ENCODE measurements at places on chromosomes 7 and 10.

- DNase-seq: no peak
Observed at GRCh38 chr10:14707481-14707880, 67.2 kb downstream of the FAM107B start.

DNA sequence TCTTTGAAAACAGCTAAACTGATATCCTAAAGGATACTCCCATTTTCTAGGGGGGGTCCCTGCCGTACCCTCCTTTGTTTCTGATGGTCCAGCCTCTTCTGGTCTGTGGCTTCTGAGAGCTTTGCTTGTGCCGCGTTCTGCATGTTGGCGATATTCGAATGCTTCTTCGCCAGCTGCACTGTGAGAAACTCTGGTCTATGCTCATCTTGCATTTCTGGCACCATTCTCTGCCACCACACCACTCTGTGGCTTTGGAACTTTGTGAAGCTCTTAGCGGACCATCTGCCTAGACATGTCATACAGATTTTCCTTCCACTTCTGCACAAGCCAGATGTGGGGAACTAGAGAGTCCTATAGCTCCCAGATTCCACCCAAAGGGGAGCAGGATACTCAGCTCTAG, 197.2 kb downstream of the REEP3 start:
- DNase-seq: no peak

- DNase-seq: no peak
Observed at GRCh38 chr7:38525857-38526256, 105.3 kb downstream of the AMPH start.

DNA sequence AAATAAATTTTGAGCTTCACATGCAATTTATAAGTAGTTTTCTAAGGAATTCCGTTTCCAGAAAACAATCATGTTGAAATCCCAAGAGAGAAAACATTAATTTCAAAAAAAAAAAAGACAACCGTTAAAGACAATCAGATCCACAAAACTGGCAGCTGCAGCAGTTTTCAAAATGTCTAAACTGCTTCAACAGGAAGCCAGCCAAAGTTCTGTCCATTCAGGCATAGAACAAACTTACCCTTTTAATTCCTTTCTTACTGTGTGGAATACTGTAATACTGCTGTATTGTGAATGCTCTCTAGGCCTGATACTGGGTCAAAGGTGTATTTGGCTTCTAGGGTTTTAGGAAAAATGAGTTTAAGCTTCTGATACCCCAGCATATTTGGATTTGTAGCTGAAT, 31.6 kb downstream of the HOXA1 start:
- peak; percentile 9 for DNase-seq

DNA sequence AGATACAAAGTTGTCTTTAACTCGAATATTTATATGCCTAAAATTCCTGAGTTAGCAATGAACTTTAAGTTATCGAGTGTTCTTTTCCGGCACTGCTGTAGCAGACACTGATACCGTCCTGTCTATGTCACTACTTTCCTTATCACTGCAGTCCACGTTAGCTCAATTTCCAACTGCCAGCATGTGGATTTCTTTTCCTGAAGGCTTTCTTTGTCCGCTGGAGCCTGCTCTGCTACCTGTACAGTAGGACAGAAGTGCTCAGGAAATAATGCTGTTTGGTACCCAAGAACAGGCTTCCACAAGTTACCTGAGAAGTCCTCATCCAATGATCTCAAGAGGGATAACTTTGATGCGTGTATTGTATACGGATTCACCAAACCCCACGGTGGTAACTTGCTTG, 329.4 kb downstream of the NXPH1 start:
- no peak for DNase-seq

GRCh38 chr10:70549962-70550458, 52.5 kb downstream of the PRF1 start:
- DNase-seq: peak; percentile 42

DNA sequence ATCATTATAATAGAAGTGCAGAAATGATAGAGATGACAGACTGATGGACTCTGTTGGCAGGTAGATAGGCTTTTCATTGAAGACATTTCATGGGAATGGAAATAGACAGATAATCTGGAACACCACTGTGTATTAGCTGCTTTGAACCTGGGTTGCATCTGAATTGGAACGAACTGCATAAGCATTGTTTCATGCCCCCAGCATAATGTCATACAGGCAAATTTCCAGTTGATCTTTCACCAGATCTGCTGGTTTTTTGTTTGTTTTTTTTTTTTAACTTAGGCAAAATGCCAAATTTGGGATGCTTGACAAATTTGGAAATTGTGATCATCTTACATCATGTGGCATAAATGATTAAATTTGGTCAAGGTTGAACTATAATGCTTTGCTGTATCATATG, 172.1 kb upstream of the AOAH start:
- DNase-seq: no peak

DNA sequence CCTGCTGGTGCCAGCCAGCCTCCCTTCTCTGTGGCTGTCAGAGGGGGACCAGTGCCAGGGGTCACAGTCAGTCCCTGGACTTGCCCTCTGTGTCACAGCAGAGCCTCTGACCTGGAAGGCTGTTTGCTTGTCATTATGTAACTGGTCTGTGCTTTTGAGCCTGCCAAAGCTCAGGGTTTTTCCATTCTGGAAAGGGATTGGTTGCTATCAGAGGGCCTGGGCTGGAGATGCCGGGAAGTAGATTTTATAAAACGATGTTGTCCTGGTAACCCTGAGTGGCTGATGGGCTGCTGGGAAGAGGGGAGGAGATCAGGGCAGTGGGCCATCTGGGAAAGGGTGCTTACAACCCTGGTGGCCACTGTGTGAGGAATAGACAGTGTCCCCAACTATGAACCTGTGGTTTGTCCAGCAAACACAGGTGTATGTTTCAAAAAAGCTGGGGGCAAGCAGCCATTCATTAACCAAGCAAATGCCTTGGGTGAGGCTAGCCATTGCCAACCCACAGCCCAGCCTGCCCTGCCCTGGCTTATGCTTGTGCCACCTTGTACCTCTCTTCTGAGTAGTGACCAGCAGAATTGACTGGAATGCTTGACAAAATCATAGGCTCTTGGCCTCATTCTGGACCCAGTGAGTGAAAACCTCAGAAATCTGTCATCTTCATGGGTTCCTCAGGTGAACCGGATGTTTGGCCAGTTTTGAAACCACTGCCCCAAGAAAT, 21.6 kb downstream of the SFTPD start:
- DNase-seq: no peak

DNA sequence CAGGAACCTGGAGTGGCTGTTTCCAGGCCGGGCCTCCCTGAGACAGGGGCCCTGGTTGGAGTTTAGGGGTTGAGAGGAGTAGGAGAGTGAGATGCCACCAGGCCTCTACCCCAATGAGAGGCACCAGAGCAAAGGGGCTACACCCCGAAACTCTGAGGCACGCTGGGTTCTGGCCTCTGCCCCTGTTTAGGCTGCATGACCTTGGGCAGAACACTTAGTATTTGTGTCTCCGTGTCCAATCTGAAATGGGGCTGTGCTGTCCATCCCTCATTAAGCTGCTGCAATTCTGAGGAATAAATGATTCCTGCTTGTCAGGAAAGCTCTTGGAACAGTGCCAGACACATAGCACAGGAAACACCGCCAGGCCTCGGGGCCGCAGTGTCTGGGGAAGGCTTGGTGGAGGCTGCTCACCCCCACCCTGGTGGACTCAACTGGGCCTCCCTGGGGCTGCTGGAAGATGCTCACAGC, 40.5 kb upstream of the SAMD8 start:
- peak; percentile 57 for DNase-seq

- no peak for DNase-seq
Observed at GRCh38 chr10:1408651-1409367, 328.5 kb downstream of the ADARB2 start.

DNA sequence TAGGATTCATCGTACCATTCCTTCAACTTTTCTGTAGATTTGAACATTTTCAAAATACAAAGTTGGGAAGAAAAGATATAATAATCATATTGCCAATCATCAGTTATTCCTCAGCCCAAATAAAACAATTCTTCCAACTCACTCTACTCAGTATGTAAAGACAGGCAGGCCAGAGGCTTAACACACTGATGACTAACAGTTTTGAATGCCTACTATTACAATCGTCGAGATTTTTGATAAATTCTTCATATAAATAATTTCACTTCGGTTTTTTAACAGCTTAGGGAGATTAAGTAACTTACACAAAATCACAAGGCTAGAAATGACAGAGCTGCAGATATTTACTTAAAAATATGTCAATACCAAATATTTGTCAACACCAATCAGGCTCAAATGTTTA, 17.6 kb downstream of the CYTH3 start:
- no peak for DNase-seq

DNA sequence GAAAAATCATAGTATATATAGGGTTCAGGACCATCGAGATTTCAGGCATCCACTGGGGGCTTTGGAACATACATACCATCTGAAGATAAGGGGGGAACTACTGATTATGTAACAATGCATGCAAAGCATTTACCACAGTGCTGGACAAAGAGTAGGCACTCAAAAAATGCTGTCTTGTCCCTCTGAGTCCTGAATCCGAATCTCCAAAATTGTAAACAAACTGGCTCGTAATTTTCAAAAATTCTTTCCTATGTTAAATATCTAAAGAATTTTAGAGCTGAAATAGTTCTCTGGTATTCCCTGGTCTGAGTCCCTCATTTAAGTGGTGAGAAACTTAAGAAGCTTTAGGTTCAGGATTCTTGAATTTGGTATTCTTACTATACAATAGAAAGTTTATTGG, 167.8 kb upstream of the ASAH2 start:
- DNase-seq: no peak

- no peak for DNase-seq
Observed at GRCh38 chr7:121831801-121832200, 41.2 kb upstream of the PTPRZ1 start.

GRCh38 chr7:109821156-109821555, 1251.5 kb downstream of the DNAJB9 start:
- no peak for DNase-seq

GRCh38 chr10:19815731-19816410, 361 bp upstream of the PLXDC2 start:
- peak; percentile 92 for DNase-seq

- DNase-seq: no peak
Observed at GRCh38 chr7:148151778-148152177, 438.8 kb upstream of the C7orf33 start.

- no peak for DNase-seq
Observed at GRCh38 chr10:104608091-104608828, 32.8 kb upstream of the SORCS3 start.

DNA sequence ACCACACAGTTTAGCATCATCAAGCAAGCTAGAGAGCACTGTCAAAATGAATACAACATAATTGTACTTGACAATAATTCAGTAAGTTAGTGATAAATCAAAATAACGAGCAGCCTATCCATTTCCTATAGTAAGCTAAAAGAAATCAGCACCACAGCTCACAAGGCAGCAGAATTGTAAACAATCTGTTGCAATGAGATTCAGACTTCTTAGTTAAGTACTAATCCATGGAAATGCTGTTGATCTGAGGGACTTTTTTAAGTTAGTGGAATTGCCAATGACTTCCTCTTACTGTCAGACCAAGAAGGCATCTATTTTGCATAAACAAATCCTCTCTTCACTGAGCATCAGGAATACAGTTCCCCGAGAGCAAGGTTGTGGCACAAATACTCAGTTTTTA, 136.6 kb upstream of the CCDC6 start:
- peak; percentile 28 for DNase-seq

GRCh38 chr10:88932539-88933256, 19.9 kb downstream of the ACTA2 start:
- DNase-seq: peak; percentile 71

GRCh38 chr10:110056822-110057221, 49.0 kb downstream of the ADD3 start:
- DNase-seq: peak; percentile 59

DNA sequence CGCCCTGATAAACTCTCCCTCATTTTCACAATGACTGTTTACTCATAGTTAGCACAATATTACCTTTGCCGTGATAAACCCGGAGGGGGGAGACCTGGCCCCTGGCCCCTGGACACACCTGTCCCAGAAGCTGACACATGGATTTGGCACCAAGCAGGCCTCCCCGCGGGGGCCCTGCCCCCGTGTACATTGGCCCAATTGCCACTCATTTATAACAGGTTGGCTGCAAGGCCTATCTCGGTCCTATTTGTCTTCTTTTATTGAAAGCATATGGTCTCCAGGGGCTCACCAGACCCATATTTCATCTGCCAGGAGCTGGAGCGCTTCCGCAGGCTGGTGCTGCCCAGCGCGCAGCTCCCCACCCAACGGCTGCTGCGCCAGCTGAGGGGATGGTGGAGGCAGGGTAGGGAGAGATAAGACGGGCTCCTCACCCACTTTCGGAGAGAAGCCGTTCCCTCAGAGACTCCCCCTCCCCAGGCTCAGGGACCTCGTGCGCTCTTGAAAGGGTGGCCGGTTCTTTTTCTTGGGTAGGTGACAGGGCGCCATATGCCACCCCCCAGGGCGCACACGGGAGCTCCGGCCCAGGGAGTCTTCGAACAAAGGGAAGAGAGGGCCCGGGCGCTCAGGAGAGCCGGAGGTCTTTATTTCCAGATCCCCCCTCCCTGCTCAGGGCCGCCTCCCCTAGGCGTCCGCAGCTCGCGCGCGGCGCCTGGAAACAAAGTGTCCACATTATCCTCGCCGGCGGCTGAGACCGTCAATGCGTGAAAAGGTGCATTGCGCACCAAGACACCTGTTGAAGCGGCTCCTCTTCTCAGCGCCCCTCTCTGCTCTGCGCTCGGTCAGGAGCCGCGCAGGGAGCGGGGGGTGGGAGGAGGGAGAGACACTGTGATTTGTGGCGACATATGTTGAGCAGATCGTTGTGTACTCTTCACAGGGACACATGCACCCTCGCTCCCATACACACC, 4.3 kb upstream of the NEUROG3 start:
- DNase-seq: no peak

GRCh38 chr7:100682991-100683658, 9.6 kb downstream of the GNB2 start:
- DNase-seq: no peak

DNA sequence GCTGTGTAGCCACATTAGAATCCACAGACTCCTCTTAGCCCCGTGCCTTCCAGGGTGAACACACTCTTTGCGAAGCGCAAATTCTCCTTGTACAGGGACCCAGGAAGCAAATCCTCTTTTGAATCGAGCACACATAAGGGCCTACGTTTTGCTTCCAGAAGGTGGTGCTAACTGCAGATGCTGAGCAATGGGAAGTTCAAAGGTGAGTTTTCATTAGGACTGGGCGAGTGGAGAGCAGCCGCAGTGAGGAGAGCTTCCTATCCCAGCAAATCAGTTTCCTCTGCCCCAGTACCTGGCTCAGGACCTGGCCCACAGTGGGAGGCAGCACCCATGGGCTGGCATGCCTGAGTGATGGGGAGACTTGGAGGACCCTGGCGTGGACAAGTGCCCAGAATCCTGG, 23.5 kb upstream of the GPR26 start:
- no peak for DNase-seq

DNA sequence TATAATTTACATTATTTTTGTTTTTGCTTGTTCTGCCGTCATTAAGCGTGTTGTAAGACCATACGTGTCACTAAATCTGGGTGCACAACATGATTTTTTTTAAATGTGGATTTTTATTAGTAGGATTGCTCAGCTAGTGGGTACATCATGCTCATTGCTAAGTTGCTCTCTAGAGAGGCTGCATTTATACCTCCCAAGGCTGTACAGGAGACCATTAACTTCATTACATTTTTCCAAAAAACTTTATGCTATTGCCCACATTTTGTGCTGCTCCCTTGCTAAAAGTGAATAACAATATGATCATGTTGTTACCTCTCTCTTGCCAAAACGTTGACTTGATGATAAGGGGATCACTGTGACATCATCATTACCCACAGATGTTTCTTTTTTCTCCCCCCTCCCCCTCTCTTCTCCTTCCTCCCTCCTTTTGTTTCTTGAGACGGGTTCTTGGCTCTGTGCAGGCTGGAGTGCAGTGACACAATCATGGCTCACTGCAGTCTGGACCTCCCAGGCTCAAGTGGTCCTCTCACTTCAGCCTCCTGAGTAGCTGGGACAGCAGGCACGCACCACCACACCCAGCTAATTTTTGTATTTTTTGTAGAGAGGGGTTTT, 65.1 kb downstream of the BMPR1A start:
- peak; percentile 52 for DNase-seq
